ENCODE measurements at places on chromosomes 1 and 21.

DNA sequence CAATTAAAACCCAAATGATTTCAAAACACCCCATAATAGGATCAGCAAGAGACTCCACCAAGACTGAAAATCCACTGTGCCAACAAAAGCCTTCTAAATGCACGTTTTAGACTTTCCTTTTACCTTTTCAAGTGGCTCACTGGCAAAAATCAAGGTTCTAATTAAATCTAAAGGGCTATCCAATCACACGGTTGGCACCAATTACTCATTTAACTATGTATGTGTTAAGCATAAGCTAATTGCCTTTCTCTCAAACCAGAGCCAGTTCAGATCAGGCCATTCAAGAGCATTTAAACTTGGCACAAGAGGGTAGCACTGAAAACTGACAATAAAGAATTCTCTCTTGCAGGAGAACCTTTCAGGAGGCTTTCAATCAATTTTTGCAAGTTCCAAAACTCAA lies 139.5 kb downstream of the RGS7 start:
- DNase-seq = no peak

- DNase-seq = no peak
Observed at GRCh38 chr1:60571811-60572210, 498.2 kb upstream of the C1orf87 start.

- no peak for DNase-seq
Observed at GRCh38 chr1:205791568-205792180, 16.4 kb upstream of the RAB29 start.

DNA sequence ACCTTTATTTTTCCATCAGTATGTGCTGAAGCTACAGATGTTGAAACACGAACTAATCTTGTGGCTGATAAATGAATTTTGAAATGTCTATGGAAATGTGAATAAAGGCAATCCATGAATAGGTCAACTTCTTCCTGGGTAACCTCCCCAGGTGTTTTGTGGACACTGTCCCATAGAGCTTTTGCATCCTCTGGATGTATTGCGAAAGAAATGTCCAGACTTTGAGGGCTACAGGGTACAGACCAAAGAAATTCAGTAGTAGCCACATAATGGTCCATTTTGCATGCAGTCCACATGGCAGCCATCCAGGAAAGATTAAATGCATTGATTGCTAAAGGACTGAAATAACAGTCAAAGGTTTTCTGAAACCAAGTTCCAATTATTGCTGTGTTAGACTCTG lies 21.5 kb upstream of the DARS2 start:
- no peak for DNase-seq

DNA sequence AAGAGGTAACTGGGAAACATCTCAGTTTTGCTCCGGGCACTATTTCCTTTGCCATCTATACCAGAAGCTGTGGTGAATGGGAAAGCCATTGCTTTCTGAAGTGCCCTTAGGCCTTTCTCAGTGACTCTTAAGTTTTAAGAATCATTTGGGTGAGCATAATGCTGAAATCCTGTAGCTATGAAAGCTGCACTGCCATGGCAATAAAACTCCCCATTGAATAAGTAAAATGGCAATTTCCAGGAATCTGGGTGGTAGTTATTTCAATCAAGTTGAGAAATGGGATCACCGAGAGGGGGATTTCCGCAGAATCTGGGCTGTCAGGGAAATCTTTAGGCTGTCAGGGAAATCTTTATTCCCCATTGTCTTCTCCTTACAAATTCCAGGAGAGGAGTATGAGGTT lies 26.8 kb upstream of the MACF1 start:
- no peak for DNase-seq

GRCh38 chr1:9717193-9718005 lies 65.9 kb downstream of the PIK3CD start:
- no peak for DNase-seq

- no peak for DNase-seq
Observed at GRCh38 chr1:153779781-153780541, 4.8 kb downstream of the SLC27A3 start.

DNA sequence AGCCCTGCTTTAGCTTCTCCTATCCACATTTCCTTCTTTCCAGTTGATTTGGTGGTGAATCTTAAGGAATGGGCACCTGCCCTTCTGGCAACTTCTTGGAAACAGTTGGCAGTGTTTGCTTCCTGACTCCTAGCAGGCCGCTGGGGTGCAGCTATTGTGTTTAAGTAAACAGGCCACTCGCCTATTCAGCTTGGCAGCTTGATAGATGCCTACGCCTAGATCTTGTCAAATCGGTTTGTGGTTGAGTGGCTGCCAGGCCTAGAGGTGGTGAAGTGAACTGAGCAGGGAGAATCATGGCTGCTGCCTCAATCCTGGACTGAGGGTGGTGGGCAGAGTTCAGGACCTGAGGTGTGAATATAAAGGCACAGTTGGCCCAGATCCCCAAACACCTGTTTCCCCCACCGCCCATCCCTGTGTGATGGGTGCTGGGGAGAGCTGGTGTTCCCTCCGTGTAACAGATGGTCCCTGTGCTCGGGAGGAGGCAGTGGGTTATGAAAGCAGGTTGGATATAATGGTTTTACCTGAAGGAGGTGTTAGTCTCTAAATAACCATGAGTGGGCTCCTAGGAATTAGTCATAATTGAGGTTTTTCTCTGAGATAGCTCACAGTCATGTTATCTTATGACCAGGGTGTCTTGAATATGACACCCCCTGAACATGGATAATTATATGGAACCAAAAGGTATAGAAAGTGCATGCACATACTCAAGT lies 940 bp upstream of the PLA2G2C start:
- no peak for DNase-seq

GRCh38 chr21:25535849-25536248 lies 71.4 kb downstream of the MRPL39 start:
- DNase-seq = no peak

DNA sequence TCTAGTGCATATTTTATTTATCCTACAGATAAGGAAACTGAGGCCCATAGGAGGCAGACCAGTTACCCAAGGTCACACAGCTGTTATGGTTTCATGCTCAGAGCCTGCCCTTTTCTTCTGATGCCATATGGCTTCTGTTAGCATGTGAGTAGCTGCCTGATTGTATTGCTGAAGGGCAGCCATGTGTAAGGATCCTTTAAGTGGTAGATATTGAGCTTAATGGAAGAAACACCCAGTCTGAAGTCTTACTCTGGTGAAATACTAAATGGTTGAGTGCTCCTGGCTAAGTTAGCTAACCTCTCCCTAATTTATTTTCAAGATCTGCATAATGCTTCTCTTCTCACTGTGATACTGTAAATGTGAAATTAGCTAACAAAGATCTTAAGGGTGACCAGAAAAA lies 30.9 kb downstream of the ADAMTS5 start:
- DNase-seq = no peak

- DNase-seq = no peak
Observed at GRCh38 chr1:45535988-45536766, 14.4 kb upstream of the AKR1A1 start.

GRCh38 chr1:231421971-231422797 lies at the start of gene EGLN1:
Gene EGLN1 (minus strand): TSS chr1:231422287. CDS start chr1:231421888, 399 bp downstream.
- DNase-seq = peak; percentile 63

- no peak for DNase-seq
Observed at GRCh38 chr1:163596541-163597258, 274.9 kb downstream of the NUF2 start.

DNA sequence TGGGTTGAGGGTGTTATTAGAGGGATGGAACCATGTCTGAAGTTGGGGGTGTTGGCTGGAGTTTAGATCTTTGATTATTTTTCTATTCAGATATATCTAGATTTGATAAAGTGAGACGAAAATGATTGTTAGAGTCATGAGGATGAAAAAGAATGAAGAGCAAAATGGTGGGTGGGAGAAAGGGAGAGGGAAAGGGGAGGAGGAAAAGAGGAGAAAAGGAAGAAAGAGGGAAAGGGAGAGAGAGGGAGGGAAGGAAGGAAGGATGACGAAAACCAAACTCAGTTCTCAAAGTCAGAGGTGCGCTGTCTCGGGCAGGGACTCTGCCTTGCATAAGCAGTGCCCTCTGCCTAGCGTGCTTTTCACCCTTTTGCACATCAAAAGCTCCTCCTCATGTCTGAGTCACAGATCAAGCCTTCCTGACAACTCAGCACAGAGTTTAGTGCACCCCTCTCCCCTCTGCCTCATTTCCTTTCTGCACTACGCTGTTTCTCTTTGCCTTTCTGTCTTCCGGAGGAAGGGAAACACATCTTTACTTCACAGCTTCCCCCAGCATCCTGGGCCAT lies 225.8 kb upstream of the PROX1 start:
- no peak for DNase-seq

DNA sequence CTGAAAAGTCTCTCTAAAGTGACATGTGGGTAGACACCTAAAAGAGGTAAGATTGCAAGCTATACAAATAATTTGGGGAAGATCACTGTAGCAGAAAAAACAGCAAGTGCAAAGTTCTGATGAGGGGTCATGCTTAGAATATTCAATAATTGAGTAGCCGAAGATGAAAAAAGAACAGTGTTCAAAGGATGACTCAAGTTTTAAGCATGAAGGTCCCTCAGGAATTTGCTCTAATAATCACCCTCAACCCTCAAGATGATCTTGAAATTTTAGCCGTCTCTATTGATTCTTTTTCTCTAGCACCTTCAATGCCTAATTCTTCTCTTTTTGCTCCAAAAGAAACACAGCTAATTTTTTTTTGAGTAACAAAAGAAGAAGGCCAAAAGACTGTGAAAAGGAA lies 190.6 kb upstream of the ZNHIT6 start:
- no peak for DNase-seq

GRCh38 chr1:155169541-155169940 lies 3.6 kb downstream of the KRTCAP2 start:
- no peak for DNase-seq

GRCh38 chr1:151537112-151537511 lies 3.0 kb upstream of the TUFT1 start:
- DNase-seq = no peak

- no peak for DNase-seq
Observed at GRCh38 chr1:48999321-48999720, 222.6 kb upstream of the BEND5 start.

GRCh38 chr1:31239653-31240241 lies at the start of gene NKAIN1:
Gene NKAIN1 (minus strand): TSS chr1:31239887. CDS start chr1:31239547, 340 bp downstream.
- DNase-seq = no peak

DNA sequence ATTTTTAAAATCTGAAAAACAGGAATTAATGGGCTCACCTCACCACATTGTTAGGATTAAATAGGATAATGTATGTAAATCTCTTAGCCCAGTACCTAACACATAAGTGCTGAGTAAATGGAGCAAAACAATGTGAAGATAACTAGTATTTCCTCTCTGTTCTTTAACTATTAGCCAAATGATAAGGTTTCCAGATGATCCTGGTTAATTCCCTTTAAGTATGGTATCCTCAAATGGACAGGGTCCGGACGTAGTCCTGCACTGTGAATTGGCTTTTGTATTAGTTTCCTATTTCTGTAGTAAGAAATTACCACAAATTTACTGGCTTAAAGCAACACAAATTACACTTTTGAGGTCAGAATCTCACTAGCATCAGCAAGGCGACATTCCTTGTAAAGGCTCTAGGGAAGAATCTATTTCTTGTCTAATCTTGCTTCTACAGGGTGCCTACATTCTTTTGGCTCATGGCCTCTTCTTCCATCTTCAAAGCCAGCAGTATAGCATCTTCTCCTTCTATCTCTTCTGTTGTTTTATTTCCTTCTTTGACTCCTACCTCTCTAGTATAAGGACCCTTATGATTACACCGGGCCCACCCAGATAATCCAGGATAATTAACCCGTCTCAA lies 17.1 kb downstream of the SCAF4 start:
- DNase-seq = no peak

- no peak for DNase-seq
Observed at GRCh38 chr1:218669431-218669830, 324.3 kb downstream of the TGFB2 start.

DNA sequence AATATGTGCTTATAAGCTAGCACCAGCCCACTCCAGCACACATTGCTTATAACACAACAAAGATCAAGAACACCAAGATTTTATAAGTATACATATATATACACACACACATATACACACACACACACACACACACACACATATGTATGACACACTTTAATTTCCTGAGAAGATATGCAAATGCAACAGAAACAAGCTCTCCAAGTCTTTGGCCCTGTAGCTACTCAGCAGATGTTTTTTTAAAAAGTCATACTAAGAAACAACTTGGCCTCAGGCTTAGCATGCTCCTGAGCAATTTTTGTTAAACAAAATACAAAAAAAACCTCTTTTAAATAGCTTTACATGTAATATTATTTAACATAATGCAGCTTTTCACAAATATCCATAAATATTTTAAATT lies 11.1 kb downstream of the TNFSF18 start:
- DNase-seq = no peak

DNA sequence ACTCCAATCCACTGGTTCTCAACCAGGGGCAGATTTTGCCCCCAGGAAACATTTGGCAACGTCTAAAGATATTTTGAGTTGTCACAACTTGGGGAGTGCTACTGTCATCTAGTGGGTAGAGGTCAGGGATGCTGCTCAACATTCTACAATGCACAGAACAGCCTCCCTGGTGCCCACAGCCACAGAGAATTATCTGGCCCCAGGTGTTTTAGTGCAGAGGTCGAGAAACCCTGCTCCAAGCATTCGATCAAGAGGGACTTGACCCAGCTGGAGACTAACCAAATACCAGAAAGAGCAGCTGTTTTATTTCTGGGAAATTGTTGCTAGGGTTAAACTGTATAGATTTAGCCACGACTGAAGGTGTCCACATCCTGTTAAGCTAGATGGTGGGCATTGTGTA lies 19.2 kb downstream of the CD247 start:
- no peak for DNase-seq

- DNase-seq = no peak
Observed at GRCh38 chr1:59397139-59397858, 100.4 kb downstream of the FGGY start.

DNA sequence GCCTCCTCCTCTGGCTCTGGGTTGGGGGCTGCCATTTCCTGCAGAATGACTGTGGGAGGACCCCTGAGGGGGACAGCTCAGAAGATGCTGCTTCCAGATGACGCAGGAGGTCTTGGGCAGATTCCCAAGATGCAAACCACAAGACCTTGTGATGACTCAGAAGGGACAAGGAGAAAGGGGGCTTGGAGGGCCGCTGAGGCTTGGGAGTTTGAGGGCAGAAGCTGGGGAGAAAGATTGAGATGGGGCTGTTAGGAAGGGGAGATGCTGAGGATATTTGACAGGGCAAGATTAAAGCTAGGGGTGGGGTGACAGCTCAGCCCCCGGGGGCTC lies 7.5 kb downstream of the PTPRU start:
- no peak for DNase-seq

DNA sequence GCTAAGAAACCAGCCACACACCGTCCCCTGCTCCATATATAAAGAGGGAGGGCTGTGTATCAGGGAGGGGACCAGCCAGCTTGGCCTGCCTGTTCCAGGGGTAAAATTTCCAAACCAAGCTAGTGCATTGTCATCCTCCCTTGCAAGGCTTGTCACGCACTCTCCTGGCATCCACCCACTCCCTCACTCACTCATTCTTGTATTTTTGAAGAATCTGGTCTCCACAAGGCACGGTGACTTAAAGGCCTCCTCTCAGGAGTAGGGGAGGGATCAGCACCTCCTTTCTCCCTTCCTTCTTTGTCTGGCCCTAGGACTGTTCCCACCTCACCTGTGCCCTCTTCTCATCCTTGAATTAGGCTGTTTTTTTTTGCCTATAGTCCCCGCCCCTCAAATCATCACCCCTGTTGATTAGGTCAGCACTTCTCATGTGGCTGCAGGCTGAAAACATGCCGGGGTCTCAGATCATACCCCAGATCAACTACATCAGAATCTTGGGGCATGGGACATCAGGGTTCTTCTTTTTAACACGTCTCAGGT lies 5.0 kb downstream of the ABCA4 start:
- no peak for DNase-seq

- no peak for DNase-seq
Observed at GRCh38 chr1:214341932-214342331, 61.0 kb downstream of the SMYD2 start.
